ENCODE measurements at places on chromosomes 11 and 22.
A peak's percentile ranks its signal among the peaks of the same experiment; 100 is the strongest.

DNA sequence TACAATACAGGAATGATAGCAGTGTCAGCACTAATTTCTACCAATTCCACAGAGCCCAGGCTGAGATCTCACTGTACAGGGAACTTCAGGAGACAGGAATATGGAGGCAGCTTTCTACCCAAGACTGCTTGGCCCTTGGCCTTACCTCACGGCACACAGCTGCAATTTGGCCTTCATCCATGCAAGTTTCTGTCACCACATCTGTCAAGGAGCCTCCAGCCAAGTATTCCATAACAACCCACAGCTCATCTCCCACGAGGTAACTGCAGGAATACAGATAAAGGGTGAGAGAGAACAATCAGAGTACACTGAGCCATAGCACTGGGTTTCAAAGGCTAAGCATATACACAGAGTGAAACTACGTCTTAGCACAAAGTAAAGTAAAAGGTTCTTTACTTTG, 39.0 kb upstream of the GDPD4 start:
- DNase-seq = no peak

- DNase-seq = no peak
These were observed 43.1 kb upstream of the GRAMD1B start for GRCh38 chr11:123386796-123387510.

DNA sequence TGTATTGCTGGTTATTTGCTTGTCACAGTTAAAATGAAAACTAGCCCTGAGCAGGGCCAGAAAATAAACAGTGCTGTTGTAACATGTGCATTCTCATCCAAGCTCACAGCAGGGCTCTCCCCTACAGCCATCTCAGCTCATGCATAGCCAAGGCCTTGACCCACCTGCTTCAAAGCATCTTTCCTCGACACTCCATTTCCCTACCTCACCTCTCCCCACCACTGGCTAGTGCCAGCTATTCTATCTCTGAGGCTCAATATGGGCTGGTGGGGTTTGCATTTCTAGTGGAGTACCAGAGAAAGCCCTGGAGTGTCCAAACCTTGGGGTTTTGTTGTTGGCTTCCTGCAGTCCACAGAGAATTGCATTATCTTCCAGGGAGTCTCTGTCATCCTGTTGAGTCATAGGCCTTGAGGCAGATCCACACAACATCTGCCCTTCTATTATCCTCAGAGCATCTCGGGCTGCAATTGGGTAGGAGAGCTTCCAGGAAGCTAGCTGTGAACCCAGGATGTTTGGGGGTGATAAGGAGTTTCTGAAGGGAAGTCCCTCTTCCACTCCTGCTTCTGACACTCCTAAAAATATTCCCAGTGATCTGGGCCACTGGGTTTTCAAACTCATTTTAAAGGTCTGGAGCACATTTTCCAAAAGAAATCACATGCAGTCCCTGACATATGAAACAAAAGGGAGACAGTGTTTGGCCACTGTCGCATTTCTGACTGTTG, 36.1 kb upstream of the AMOTL1 start:
- peak; percentile 19 for DNase-seq

DNA sequence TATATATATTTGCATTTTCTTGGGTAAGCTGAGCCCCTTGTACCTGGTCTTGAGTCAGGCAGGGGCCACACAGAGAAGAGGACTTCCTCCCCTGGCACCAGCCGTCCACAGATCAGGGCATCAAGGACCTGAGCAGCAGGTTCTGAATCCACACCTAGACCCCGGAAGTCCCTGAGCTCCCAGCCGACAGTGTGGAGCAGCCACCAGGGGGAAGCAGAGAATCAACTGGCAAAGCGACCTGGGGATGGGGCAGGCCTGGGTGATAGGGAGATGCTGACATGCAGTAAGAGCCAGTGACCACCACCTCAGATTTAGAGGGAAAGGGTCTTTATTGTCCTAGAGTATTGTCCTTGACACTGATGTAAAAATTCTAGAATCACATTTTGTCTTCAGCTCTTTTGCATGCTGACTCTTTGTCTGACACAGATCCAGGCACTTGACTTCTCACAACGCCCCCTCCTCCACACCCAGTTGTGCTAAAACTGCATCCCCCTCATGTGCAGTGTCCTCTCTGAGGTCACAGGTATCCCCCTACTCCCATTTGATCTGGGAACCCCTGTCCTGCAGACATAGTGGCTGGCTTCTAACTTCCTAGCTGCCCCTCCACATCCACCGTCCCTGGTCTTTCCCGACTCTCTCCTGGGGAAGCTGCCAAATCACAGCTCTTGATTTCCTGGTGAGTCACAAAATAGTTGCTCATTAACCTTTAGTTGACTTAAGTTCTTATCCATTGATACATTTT, 109.3 kb downstream of the GGTLC2 start:
- DNase-seq = peak; percentile 56

All from NCI-H2171 treated with DMSO at 0.1 percent for 48 hours (cell line).